ENCODE measurements at places on chromosomes 2 and 18.

DNA sequence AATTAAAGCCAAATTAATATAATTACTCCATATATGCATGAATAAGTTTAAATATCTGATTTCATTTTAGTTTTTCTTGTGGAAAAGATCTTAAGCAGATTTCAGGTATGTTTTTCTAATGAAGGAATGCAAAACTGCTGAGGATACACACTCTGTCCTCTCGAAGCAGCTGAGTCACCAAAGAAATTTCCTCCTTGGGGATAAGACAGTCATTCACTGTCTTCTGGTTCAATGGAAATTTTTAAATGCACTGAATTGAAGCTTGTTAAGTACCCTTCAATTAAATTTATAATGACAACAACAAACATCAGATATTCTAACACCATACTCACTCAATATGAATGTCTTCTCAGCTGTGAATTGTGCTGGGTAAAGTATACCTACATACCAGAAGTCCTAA, 101.5 kb upstream of the DNER start:
- DNase-seq: no peak

DNA sequence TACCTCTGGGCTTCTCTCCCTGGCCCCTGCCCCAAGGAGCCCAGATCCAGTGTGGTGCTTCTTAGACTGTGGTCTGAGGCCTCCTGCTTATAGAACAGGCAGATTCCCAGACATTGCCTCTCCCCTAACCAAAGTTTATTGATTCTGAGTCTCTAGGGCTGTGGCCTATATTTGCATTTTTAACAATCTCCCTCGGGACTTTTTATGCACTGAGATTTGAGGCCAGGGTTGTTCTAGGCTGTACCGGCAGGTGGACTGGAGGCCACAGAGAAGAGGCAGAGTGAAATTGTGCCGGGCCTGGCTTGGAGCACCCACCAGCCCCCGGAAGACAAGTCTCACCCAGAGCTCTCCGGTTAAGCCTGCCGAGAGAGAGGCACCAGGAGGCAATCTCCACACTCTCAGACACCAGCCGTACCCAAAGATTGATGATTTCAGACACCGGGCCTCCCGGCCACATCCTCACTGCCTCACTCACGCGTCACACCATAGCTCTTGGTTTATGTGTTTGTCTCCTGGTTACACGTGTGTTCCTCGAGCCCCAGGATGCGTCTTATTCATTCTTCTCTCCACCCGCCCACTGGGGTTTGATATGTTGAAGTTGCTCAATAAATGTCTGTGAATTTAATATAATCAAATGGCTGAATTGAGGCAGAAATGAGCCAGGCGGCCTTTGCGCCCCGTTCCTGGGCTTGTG, 203.7 kb downstream of the KLHL29 start:
- no peak for DNase-seq

- DNase-seq: no peak
Measured at GRCh38 chr18:79507546-79508480, 112.1 kb downstream of the NFATC1 start.

- DNase-seq: no peak
Measured at GRCh38 chr2:172673056-172673683, 62.5 kb upstream of the RAPGEF4 start.

DNA sequence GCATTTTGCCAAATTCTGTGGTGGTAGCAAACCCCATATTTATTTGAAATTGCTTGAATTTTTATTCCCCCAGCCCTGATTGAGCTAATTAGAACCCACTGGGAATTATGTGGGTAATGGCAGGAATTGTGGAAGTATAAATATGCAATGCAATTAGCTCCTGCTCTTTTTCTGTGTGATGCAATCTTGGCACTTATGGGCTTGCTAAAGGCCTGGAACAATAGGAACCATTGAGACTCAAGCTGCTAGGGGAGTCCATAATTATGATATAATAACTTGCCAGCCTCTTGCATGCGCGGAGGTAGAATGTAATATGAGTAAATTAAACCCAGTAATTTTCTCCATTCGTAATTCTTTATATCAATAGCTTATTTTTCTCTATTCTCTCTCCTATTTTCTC, 267.6 kb upstream of the THSD7B start:
- DNase-seq: no peak

DNA sequence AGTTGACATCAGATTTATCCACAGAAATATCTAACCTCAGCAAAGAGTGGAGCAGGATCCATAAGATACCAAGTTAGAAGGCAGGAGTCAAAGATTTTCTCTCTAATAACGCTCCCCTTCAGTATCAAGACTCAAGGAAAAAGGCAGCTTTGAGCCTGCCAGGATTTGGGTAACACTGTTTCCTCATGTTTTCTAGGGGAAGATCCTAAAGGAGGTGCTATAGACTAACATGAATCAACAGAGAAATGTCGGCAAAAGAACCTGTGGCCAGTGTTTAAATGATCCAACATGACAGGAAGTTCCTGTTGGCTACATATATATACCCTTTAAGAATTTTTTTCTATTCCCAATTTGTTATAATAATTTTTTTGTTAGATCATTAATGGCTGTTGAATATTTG, 402.3 kb downstream of the TGIF1 start:
- DNase-seq: no peak

- no peak for DNase-seq
Measured at GRCh38 chr2:130380096-130380934, 24.5 kb downstream of the PTPN18 start.

- no peak for DNase-seq
Measured at GRCh38 chr18:47893939-47894699, 36.3 kb downstream of the SMAD2 start.

DNA sequence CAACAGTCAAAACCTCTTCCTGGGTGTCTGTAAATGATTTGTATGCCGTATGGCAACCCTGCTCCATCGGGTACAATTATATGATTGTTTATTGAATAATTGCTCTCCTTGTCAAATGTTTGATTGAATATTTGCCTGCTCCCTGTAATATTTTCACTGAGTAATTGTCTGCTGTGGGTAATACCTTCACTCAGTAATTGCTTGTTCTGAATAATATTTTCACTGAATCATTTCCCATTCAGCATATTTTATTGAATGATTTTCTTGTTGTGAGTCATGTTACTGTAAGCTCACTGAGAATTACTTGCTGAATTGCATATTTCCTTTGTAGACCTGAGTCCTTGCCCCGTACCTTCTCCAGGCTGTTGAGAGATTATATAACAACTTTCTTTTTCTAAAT, 535.2 kb downstream of the METTL4 start:
- DNase-seq: no peak

DNA sequence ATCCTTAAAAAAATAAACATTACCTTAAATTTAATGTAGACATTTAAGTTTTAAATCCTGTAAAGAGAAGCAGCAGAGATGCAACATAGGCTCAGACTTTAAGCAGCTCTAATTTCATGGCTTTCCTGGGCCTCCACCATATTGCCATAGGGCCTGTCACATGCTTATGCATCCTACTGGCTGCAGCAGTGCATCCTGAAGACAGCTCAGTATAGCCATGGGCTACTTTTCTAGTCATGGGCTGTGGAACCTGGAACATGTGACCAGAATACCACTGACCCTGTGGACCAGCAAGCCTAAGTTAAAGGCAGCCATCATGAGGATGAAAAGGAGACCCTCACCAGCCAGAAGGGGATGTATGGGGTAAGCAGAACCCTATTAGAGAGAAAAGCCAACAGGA, 10.7 kb downstream of the RMP24 start:
- DNase-seq: no peak

DNA sequence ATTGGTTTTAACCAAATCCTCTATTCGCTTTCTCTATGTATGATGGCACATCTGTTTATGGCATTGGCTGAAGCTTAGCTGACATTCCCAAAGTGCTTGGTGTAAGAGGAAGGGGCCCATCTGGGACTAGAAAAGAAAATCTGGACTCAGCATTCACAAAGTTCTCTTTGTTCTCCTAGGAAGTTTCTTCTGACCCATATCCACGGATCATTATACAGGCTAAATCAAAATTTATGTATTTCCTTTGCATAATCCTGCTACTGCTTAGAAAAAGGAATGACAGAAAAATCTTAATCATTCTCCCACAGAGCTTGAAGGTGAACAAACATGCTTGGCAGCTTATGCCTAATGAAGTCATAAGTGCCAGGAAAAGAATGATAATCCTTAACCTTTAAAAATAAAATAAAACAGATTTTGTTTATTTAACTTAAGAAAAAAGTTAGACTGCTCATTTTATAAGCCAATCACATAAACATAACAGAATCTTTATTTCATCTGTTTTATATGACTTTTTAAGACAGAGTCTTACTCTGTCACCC, 88.4 kb downstream of the NYAP2 start:
- DNase-seq: no peak

- no peak for DNase-seq
Measured at GRCh38 chr18:56789004-56789888, 138.1 kb downstream of the WDR7 start.

GRCh38 chr2:208488686-208489564, 82.3 kb downstream of the PTH2R start:
- DNase-seq: no peak
